ENCODE measurements at places on chromosomes 5 and 9.

DNA sequence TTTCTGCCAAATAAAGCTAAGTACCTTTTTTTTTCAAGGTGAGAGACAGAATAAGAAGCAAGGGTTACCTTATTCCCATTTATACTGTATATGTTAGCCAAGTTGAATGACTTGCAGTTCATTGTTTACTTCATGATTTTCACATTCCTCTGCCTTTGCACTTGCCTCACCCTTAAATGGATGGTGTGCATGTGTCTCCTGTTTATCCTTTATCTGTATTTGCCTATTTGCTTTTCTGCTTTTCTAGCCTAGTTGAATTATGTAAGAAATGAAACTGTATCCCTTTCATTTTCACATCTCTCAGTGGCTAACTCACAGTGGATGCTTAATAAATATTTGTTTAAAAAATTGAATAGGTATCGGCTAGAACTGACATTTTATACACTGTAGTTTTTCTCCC lies 200.8 kb upstream of the ST8SIA4 start:
- DNase-seq: no peak

- no peak for DNase-seq
Observed at GRCh38 chr5:166340039-166340438, 1951.4 kb upstream of the WWC1 start.

DNA sequence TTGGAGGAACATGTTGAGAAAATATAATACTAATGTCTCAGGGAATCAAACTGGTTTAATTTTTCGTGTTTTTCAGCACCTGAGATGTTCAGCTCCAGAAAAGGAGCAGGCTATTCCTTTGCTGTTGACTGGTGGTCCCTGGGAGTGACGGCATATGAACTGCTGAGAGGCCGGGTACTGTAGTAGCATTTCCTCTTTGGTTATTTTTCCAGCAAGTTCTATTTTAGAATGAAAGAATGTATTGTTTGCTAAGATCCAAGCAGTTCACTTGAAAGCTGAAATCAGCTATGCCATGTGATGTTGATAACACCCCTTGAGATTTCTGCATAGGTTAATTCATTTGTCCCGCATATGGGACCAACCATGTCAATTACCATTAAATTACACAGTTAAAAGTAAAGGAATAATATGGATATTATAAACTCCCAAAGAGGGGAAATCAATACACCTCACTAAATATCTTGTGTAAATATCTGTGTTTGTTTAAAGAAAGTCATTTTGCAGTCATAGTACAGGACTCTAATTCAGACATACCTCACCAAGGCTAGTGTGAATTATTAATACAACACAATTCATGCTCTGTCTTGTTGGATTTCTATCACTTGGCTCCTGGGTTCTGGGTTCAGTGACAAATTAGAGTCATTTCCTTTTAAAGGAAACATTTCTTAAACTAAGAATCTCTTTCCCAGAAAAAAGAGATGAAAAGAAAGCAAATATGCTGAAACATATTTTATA lies 126.8 kb downstream of the STK32A start:
- DNase-seq: no peak

DNA sequence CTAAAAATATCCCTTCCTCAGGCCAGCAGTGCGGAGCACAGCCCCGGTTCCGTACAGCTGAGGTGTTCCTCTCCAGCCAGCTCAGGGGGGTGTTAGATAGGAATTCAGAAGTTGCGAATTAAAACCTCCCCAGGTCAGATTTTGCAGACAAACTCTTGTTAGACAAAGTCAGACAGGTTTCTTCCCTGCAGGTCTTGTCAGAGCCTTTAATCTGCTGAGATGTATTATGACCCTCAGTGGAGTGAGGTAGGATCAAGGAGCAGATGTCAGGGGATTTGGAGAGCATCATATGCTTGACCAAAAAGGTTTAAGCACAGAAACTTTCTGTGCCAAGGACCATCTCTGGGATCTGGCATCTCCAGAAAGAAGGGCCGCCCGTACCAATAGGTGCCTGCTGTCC lies 60.1 kb downstream of the NTNG2 start:
- no peak for DNase-seq

DNA sequence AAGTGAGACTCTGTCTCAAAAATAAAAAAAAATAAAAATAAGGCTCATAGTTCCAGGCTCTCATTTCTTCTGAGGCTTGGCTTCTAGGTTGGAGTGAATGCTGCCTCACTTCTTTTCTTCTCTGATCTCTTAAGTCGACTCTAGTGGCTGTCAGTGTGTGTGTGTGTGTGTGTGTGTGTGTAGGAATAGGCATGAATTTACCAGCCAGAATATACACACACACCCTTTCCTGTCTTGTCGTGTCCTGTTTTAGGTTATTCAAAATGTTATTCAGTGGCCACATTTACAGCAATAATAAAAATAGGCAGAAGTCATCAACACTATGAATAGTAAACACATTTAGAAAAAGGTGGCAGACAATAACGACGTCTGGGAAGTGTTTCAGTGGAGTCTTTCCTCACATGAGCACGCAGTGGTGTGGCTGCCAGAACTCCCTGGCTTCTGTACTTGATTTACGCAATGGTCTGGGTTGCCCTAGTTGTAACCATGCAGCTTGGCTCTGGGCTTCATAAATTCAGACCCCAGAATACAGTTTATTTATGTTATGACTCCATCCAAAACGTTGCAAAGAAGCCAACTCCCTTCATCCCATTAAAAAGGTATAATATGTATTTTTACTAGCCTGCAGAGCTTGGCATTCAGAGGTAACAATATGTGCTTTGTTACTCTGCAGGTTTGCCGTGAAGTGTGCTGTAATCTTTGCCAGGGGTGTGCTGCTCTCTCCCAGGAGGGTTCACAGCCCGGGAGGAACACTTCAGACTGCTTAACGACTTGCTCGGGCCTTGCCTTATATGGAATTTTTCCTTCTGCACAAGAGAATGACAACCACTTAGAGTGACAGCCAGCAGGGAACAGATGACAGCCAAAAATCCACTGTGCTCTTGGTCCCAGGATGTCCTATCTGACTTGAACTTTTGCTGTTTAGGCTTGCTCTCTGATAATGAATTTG lies 34.4 kb upstream of the PALM2AKAP2 start:
- no peak for DNase-seq
